Activated CD4-positive, alpha-beta T cell treated with anti-CD3 and anti-CD28 coated beads for 24 hours (primary cell): ENCODE measurements at places on chromosomes 12 and 14.

- DNase-seq = no peak
Observed at GRCh38 chr12:69309461-69309860, 38.7 kb upstream of the LYZ start.

DNA sequence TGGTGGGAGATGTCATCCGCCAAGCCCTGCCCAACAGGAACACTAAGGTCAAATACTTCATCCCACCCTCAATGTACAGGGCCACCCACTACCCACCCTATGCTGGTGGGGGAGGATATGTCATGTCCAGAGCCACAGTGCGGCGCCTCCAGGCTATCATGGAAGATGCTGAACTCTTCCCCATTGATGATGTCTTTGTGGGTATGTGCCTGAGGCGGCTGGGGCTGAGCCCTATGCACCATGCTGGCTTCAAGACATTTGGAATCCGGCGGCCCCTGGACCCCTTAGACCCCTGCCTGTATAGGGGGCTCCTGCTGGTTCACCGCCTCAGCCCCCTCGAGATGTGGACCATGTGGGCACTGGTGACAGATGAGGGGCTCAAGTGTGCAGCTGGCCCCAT lies 3.5 kb downstream of the B3GNT4 start:
- no peak for DNase-seq

DNA sequence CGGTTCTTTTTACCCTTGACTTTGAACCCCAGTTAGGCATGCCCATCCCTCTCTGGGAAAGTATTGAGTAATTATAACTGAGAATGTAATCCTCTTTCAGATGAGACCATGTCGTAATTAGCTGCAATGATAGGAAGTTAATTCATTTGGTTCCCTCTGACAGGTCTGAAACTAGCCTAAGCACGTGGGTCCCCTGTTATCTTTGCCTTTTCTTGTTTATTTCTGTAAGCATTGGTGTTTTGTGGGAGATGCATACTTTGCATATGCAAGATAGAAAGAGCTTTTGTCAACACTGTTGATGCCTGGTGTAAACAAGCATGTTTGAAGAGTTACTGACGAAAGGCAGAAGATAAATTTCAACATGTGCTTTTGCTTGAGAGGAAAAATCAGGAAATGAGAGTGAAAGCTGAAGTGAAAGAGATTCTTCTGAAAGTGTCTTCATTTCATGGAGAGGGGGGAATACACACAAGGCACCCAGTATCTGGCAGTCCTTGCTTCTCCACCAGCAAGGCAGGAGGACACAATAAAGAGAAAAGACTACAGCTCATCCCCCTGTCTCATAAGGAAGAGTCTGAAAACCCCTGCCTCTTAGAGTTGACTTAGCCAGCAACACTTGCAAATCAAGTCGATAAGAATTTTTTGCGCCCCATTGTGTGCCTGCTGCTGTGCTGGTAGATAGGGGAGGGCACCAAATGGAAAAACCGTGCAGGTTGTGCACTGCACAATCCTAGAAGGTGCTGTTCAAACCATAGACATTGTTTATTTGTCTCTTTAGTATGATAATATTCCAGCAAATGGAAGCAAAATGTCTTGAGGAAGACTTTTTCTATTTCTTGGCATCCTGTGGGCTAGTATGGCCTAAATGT lies 77.8 kb downstream of the SLC24A4 start:
- no peak for DNase-seq

GRCh38 chr12:25284024-25284423 lies 33.3 kb upstream of the KRAS start:
- no peak for DNase-seq

GRCh38 chr12:132173135-132174014 lies 29.1 kb downstream of the NOC4L start:
- no peak for DNase-seq

- DNase-seq = no peak
Observed at GRCh38 chr12:99259040-99259934, 388.3 kb upstream of the GARIN6 start.

DNA sequence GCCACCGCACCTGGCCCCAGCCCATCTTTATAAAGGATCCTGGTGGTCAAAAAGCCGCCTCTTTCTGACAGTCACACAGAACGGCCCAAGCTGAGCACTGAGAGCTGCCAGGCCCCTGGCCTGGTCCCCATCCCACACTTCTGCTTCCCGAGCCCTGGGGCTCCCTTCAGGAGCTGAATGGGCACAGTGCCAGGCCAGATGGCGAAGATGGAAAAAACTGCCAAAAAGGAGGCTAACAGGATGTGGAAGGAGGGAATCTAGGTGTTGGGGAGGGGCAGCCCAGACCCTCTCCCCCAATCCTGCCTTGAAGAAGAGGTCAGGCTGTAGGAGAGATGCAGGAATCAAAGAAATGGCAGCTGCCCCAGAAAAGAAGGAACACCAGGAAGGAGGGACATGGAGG lies 5.0 kb downstream of the LPAR5 start:
- no peak for DNase-seq

- DNase-seq = no peak
Observed at GRCh38 chr12:96994900-96995299, 87.8 kb downstream of the NEDD1 start.

DNA sequence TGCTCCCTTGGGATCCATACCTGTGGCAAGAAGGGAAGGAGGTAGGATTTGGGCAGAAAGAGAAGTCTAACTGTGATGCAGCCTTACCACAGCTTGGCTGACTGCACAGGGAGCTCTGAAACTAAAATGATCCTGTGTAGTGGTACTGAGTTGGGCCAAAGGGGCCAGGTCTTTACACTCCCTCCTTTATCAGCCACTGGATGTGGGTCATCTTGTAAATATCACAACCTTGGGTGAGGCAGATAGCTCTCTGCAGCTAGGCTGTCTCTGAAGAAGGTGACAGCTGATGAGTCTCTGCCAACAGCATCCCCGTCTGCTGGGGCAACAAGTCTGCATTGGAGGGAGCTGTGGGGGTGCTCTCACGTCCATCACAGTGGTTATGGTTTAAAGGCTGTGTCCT lies 95.9 kb upstream of the CAND1 start:
- DNase-seq = no peak

GRCh38 chr14:53113989-53114388 lies 39.1 kb downstream of the DDHD1 start:
- no peak for DNase-seq

- no peak for DNase-seq
Observed at GRCh38 chr12:97797473-97797872, 334.9 kb downstream of the RMST start.

DNA sequence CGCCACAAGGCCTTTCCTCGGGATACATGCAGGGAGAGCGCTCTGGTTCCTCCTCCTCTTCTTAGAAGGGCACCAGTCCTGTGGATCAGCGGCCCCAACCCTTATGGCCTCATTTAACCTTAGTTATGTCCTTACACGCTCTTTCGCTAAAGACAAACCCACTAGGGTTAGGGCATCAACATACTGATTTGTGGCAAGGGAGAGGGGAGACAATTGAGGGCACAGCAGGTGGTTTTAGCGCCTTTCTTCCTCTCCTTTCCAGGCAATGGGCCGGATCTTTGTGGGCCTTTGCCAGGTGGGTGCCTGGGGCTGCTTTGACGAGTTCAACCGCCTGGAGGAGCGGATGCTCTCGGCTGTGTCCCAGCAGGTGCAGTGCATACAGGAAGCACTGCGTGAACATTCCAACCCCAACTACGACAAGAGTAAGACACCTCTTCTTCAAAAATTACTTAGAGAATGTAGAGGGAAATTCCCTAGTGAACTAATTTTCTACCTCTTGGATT lies 43.6 kb downstream of the DYNC1H1 start:
- DNase-seq = no peak

- no peak for DNase-seq
Observed at GRCh38 chr12:40889329-40889728, 197.1 kb downstream of the CNTN1 start.

DNA sequence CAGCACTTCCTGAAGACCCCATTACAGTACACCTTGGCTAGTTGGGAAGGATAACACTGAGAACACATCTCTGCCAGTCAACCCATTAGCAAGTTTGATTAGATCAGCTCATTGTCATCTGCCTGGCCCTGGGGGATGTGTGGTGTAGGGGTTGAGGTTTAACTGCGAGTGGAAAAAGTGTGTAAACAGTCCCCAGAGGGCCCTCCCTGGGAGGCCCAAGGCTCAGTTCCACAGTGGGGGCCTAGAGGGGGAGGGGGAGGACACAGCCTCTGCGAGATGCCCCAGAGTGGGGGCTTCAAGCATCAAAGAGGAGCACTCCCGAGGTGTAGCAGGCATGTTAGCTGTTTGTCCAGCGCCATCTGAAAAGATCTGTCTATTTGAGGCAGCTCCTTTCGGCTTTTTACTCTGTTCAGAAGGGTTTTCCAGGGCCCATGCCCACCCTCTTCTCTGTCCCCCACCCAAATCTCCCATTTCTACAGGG lies 344 bp downstream of the LPAR5 start:
- DNase-seq = no peak

DNA sequence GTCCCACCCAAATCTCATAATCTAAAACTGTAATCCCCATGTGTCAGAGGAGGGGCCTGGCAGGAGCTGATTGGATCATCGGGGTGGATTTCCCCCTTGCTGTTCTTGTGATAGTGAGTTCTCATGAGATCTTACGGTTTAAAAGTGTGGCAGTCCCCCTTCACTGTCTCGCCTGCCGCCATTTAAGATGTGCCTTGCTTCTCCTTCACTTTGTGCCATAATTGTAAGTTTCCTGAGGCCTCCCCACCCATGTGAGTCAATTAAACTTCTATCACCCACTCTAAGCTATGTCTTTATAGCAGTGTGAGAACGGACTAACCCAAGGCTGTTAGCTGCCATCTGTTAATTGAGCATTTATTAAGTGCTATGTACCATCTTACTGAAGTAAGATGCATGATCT lies 105.1 kb downstream of the PTPN11 start:
- no peak for DNase-seq

DNA sequence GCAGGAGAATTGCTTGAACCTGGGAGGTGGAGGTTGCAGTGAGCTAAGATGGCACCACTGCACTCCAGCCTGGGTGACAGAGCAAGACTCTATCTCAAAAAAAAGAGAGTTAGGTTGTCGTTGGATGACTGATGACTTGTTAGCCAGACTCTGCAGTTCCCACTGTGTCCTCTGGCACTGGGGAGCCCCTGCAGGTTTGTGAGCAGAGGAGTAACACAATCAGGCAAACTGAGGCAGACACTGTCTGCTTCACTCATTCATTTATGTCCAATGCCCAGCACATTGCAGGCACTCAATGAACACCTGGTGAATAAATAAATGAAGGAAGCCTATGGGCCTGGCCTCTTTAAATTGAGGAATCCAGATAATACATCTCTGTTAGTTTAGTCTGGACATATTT lies 41.2 kb upstream of the BCL11B start:
- DNase-seq = no peak

DNA sequence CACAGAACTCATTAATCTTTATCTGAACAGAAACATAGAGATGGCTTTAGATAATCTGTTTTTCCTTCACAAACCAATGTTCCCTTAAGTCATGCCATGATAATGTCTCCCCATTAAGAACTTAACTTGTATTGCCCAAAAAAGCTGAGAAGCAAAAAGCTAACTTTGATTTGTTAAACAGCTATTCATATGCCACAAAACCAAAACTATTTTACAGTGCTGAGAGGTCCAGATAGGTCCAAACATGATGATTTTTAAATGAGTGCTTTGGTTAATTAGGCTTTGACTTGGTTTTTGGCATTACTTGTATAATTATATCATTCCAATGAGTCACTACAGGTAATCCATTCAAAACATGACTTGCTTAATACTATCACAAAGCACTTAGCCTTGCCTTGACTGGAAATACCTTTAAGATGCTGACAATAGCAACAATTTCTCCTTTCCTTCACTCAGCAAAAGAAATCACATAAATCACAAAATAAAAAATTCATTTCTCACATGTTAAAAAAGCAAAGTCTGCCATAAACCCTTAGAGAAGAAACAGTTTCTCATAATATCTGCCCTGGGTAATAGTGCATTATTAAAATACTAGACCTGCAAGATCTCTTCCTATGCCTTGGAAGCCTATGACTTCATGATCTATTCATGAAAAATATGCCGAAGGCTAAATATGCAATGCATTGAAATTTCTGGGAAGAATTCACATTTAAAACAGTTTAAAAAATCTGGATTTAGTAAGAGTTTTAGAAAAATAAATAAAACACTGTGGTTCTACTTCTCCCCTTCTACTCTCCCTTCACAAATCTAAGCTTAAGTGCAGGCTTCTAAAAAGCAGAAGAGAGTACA lies 52.0 kb upstream of the SAV1 start:
- DNase-seq = no peak

GRCh38 chr14:64238049-64238448 lies 56.1 kb downstream of the ESR2 start:
- no peak for DNase-seq

GRCh38 chr12:3631759-3632158 lies 121.2 kb downstream of the CRACR2A start:
- DNase-seq = no peak

DNA sequence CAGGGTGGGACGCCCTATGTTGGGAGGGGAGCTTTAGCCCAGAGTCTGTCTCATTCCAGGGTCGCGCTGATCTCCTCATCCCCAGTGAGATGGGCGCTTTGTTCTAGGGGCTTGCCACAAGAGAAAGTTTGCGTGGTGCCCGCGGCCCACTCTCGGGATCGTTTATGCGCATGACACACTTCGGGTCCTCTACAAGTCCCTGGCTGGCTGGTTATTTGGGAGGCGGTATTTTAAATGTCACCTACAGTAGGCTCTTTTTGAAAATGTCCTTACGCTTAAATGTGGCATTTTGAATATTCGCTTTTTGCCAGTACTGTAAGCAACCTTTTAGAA lies 541 bp downstream of the GOLT1B start:
- no peak for DNase-seq

DNA sequence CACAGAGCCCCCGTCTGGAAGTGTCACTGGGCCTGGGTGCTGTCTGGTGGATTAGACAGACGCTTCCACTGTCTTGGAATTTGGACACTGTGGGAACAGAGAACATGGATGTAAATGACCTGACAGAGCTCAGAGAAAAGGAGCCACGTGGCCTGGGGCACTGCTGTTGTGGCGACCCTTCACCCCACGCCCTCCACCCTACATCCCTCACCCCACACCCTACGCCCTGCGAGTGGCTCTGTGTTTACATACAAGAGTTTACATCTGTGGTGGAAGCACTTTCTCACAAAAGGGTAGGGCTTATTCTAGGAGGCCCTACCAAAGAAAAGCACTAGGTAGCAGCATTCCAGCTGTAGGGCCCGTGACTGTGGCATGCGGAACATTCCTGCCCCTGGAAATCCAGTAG lies 47.7 kb downstream of the B4GALNT3 start:
- no peak for DNase-seq

DNA sequence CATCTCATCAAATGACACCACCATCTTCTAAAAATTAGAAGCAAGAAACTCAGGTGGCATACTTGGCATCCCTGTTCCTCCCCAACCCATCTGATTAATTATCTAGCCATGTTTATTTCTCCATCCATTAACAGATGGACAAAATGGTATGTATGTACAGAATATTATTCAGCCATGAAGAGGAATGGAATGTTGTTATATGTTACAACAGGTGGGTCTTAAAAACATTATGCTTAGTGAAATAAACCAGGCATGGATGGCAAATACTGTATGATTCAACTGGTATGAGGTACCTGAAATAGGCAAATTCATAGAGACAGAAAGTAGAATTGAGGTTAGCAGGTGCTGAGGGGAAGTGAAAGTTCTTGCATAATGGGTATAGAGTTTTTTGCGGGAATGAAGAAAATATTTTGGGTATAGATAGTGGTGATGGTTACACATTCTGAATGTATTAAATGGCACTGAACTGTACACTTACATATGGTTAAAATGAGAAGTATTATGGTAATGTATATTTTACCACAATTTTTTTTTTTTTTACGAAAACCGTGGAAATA lies 17.5 kb downstream of the YY1 start:
- DNase-seq = no peak

GRCh38 chr12:62130834-62131552 lies 129.2 kb upstream of the USP15 start:
- DNase-seq = no peak
